GM20000 (cell line): ENCODE measurements at places on chromosomes 2 and 18.

GRCh38 chr2:239085201-239085992 is 237.5 kb downstream of the TWIST2 start:
- DNase-seq, result no peak

DNA sequence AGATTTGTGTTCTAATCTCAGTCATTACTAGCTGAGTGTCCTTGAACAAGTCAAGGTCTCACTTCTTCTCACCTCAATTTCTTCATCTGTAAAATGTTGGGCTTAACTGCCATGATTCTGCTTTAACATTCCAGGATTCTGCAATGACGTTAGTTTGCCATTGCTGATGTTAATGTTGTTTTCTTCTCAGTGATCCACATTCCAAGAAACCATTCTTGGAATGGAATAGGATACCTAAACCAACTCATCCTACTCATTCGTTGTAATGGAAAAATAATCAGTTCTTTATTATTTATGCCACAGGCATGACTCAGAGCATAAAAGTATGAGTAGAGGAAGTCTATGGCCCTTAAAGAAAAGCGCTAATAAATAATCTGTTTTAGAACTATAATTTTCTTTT is 140.2 kb upstream of the ETAA1 start:
- DNase-seq, result no peak

- no peak for DNase-seq
These were observed 2.5 kb downstream of the SALL3 start for GRCh38 chr18:78981989-78982620.

- no peak for DNase-seq
These were observed 101.1 kb upstream of the EPHA4 start for GRCh38 chr2:221673248-221673647.

GRCh38 chr2:32849456-32850194 is 97.1 kb upstream of the LTBP1 start:
- DNase-seq, result no peak

DNA sequence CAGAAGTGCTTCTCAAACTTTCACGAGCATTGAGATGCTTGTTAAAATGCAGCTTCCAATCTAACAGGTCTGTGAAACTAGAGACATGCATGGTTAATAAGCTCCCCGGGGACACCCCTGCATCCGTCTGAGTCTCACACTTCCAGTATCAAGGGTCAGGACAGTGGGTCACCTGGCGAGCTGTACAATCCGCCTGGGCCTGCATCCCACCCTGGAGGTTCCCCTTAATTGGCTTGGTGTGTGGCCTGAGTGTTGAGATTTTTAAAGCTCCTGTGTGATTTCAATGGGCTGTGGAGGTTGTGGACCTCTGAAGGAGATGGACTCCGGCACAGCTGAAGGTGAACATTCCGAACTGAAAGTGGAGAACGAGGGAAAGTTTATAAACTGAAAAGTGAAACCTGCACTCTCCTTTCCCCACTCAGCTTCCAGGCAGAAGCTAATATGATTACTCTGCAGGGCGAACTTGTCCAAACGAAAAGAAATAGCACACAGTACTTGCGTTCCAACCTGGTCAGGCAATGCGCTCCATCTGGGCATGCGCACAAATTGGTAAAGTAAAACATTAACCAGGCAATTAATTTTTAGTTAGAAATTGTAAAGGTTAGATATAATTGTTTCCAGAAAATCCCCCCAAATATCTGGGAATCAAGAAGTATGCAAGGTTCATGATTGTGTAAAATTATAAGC is 191.7 kb upstream of the ALKAL2 start:
- DNase-seq, result no peak

GRCh38 chr2:177689623-177690022 is 297.1 kb downstream of the AGPS start:
- no peak for DNase-seq

DNA sequence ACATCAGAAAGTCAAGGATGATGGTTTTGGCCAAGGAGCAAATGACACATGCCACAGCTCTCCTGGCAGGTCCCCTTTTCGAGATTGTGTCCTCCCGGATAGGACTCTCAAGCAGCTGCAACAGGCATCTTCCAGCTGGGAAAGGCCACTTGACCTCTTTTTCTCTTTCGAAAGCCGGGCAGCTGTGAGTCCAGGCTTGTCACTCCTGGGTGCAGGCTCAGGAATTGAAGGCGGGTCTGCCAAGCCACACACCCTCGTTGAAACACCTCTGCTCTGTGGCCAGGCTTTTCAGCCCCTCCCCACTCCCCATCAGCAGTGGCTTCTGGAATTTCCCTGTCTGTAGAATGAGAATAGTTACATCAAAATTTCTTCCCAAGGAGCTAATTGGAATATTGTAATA is 98.0 kb downstream of the CCDC138 start:
- no peak for DNase-seq

DNA sequence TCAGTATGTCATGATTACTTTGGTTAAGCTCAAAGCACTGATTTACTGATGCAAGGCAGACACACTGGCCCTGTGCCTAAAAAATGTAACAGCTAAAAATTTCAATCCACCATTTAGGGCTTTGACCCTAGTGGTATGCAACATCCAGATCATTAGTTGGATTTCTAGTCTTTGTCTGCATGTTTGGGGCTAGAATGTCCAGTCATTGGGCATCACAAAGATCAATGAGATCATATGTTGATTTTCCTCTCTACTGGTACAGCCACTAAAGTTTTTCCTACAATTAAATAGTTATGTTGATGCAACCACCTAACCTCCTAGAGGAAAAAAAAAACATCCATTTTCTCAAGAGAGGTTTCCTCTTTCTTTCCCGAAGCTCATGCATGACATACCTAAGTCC is 53.4 kb upstream of the REV1 start:
- DNase-seq, result no peak

DNA sequence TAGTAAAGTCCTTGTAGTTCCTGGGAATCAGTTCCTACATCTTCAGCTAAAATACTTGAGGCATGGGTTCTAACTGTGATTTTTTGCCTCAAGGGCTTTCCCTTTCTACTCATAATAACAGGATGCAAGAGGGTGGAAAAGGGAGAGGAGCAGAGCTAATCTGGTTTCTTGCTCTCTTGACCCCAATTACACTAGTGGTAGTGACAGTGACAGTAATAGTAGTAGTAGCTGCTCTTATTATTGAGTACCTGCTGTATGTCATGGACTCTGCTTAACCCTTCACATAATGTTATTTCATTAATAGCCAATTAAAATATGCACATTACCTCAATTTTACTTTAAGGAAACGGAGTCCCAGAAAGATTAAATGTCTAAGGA is 214.8 kb upstream of the HNRNPA3 start:
- no peak for DNase-seq
